ENCODE measurements at places on chromosomes 1 and 21. TPM values are rescaled to one million over a fixed set of nuclear protein-coding genes. Genes with fewer than 3 reads are reported as not detected.

GRCh38 chr1:9257851-9258250, 23.3 kb downstream of the H6PD start:
- H3K4me1 ChIP-seq, result no peaks in the 10 kb centered on the region
- H3K27ac ChIP-seq, result no peak overlapping the region
- no peaks in the 10 kb centered on the region for H3K27me3 ChIP-seq
- peaks cover 10% of the 10 kb centered on the region for H3K36me3 ChIP-seq
- DNase-seq, result no peak

DNA sequence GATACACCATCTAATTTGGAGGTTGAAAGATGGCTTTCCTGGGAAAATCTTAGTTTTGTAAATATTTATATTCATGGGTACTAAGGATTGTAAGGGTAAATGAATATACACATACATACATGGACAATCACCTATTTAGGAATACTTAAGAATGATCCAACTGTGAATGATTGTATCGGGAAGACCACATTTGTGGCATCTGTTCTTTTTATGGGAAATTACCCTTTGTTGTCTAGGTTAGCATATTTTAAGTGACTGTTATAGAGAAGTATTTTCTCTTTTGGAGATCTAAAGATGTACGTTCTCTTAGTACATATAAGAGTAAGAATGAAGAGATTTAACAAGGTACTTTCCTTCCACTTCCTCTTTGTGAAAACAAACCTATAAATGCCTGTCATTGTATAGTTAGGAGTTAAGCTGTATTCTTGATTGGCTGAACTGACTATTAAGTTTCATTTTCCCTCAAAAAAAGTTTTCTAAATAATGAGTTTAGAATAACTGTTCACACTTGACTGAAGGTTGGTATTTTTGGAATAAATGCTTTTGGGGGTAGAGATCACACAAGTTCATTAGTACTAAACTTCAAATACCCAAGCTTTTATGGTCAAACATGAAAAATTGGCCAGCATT, 26.7 kb downstream of the SNX7 start:
- no peaks in the 10 kb centered on the region for H3K27me3 ChIP-seq
- no peak for DNase-seq
- no peak overlapping the region for H3K4me3 ChIP-seq
- no peak overlapping the region for H3K27ac ChIP-seq
- H3K4me1 ChIP-seq, result no peaks in the 10 kb centered on the region
- H3K36me3 ChIP-seq, result peaks cover 32% of the 10 kb centered on the region

The DYNLT4 gene
- 1.0 TPM for total RNA-seq

The BMP8A gene
- 0.32 TPM for total RNA-seq

DNA sequence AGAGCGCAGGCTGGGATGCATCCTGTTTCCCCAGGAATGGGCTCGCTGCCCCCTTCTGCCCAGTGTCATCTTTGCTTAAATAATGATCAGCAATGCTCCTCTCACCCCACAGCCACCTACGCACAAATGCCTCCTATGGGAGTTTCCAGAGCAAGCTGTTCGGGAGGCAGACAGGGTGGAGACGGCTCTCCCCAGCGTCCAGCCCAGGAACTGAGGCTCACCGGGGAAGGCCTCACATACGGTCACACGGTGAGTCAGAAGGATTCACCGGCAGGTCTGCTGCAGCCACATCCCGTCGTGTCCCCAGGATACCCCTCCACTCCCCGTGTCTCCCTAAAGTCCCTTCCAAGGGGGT, 40.3 kb upstream of the RUNX3 start:
- H3K36me3 ChIP-seq, result no peaks in the 10 kb centered on the region
- no peak overlapping the region for H3K4me3 ChIP-seq
- H3K4me1 ChIP-seq, result peaks cover 28% of the 10 kb centered on the region
- no peak for DNase-seq
- H3K27ac ChIP-seq, result no peak overlapping the region

The ADGRB2 gene
- 6.0 TPM for total RNA-seq

DNA sequence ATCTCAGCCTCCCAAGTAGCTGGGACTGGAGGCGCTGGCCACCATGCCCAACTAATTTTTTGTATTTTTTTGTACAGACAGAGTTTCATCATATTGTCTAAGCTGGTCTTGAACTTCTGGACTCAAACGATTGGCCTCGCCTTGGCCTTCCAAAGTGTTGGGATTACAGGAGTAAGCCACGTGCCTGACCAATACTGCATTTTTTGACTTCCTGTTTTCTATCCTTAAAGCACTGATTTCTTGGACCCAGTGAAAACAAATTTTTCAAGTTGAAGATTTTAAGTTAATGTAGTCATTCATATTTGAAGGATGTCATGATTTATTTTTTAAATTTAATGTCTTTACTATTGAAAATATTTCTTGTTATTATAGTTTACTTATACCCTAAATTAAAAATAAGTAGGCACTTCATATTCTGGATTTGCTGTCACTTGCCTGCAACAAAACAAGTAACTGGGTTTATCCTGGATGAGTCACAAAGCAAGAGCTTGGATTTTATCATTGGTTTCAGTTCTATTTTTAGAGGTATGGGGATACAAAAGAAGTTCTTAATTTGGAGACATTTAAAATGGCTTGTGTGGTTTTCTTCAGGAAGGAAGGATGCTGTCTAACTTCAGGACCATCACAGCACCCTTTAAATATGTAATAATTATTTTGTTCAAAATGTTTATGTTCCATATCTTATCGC, 2.2 kb upstream of the VPS45 start:
- H3K27me3 ChIP-seq, result no peaks in the 10 kb centered on the region
- H3K4me1 ChIP-seq, result peaks cover 18% of the 10 kb centered on the region

The TIPRL gene
- total RNA-seq, result 27.6 TPM

DNA sequence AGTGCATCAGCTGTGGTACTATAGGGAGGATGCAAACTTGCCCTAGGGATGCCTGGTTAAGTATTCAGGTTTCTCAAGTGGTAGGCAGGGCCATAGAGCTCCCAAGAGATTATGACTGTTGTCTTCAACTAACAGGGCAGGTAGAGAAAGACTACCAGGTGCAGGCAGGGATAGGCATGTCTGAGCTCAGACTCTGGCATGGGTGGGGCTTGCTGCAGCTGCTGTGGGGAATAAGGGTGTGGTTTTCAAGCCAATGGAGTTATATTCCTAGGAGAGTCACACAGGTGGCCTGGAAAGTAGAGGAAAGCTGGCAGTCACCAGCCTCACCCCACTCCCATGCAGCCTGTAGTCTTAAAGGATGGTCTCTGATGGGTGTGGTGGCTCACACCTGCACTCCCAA, 673.4 kb upstream of the ADGRL4 start:
- DNase-seq, result no peak
- H3K36me3 ChIP-seq, result no peaks in the 10 kb centered on the region
- H3K4me1 ChIP-seq, result no peaks in the 10 kb centered on the region

The OR14C36 gene
- not detected for total RNA-seq

DNA sequence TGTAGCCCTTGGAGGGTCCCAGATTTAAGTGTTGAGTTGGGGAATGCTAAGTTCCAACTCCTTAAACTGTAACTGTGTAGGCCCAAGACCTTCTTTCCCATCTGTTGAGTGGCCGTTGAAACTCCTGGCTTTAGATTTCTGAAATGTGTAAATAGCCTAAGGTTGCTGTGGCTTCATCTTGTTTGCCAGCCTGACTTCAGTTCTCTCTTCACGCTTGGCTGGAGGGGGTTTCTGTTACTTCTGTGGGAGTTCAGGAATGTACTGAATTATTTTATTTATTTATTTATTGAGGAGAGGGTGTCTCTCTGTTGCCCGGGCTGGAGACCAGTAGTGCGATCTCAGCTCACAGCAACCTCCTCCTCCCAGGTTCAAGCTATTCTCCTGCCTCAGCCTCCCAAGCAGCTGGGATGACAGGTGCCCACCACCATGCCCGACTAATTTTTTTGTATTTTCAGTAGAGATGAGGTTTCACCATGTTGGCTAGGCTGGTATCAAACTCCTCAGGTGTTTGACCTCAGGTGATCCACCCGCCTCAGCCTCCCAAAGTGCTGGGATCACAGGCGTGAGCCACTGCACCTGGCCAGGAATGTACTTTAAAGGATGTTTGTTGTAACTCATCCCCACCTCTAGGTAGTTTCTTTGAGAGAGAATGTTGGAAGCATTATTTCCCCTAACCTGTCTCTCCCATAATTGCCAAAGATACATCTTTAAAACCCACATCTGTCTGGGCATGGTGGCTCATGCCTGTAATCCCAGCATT, 5.9 kb downstream of the TTC39A start:
- H3K4me3 ChIP-seq, result no peak overlapping the region
- H3K27me3 ChIP-seq, result peaks cover under 1% of the 10 kb centered on the region
- H3K27ac ChIP-seq, result no peak overlapping the region
- H3K4me1 ChIP-seq, result no peaks in the 10 kb centered on the region

Data from heart left ventricle (tissue), 16 donors.